Renal cortex interstitium (tissue), 15 donors: ENCODE measurements at places on chromosomes 4 and X.

GRCh38 chr4:127560755-127561154 is 72.0 kb upstream of the INTU start:
- no peak for DNase-seq

DNA sequence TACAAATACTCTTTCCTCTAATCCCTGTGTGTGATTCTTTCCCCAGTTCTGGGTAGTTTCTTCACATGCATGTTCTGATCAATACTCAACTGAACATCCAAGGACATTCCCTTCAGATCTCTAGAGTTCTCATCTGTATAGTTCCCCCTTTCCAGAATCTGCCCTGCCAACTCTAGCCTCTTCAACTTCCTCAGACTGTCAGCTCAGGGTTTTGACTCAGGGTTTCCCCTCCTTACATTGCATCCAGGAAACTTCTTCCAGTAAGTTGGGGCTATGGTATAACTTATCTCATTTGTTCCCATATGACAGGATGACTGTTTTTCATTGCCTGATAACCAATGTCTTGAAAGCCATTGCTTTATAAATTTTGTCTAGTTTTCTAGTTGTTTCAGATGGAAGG is 14.2 kb upstream of the ANKRD17 start:
- DNase-seq = no peak

GRCh38 chr4:8698341-8699062 is 105.9 kb downstream of the CPZ start:
- no peak for DNase-seq

GRCh38 chr4:6493658-6494304 is 21.4 kb upstream of the PPP2R2C start:
- DNase-seq = peak; percentile 33

DNA sequence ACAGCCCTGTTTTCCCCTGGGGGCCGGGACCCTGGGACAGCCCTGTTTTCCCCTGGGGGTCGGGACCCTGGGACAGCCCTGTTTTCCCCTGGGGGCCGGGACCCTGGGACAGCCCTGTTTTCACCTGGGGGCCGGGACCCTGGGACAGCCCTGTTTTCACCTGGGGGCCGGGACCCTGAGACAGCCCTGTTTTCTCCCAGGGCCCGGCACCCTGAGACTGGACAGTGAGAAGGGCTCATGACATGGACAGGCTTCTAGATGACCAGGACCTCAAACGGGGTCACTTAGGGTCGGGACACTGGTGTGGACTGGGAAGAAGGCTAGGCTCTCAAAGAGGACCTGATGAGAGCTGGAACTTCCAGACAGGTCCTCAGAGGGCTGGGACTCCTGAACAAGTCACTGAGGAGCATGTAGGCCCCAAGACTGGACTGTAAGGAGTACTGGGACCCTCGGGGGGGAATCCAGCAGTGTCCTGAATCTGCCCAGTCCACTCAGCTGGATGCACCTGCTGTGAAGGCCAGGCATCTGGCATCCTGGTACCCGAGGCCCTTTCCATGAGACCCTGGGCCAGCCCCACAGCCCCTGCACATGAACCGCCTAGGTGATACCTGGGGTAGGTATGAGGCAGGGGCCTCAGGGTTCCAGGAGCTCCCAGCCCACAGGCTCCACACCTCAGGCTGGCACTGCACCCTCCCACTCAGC is 2.4 kb downstream of the PCGF3 start:
- no peak for DNase-seq

DNA sequence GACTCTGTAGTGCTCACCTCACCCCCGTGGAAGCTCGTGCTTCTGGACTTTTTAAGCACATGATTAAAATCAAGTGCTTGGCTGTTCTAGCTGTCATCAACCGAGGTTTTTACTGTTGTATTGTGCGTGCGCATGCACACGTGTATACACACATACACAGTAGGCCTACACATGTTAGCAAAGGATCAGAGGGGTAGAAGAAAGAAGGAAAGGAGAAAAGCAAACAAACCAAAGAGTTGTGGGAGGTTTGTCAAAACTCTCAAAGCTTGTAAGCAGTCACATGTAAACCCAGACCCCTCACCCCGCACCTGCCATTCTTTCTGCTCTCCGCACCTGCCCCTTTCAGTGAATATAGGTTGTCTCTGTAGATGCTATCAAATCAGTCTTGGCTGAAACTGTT is 311.8 kb downstream of the HS3ST1 start:
- DNase-seq = no peak

DNA sequence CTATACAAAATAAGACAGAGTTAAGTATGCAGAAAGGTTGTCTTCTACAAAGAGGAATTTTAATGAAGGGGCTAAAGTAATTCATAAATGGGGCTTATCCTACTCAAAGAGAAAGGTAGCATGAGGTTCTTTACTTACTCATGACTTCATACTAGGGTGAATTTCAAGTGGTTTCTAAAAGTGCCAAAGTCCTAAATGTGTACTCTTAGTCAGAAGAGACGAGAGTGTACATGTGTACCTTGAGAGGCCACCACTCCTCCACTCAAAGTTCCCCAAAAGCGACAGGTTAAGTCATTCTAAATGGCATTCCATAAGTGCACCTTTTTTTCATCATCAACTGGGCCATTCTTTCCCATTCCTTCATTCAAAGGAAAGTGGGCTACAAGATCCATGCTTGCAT is 21.9 kb downstream of the EDA2R start:
- DNase-seq = no peak

- no peak for DNase-seq
Measured at GRCh38 chr4:152399246-152399645, 136.6 kb downstream of the FBXW7 start.

- no peak for DNase-seq
Measured at GRCh38 chr4:57553728-57554127, 443.5 kb upstream of the IGFBP7 start.

GRCh38 chr4:119730671-119730950 is 102.0 kb upstream of the PDE5A start:
- DNase-seq = peak; percentile 36

DNA sequence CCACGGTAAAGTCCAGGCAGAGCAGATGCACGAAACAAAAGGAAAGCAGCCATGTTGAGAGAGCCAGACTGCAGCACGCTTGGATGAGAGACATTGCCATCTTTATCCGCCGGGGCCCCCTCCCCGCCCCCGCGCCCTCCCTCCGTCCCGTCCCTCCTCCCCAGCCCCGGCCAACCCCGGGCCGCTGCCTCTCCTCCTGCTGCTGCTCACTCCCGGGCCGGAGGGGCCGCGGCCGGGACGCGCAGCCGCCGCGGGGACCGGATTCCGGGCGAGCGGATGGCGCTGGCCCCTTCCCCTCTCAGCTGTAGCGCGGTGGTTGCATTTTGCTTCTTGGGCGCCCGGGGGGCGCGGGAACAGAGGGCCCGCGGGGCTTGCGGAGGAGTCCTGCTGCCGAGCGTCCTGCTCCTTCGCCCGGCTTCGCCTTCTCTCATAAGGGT is 542 bp downstream of the RNF150 start:
- DNase-seq = peak; percentile 42

DNA sequence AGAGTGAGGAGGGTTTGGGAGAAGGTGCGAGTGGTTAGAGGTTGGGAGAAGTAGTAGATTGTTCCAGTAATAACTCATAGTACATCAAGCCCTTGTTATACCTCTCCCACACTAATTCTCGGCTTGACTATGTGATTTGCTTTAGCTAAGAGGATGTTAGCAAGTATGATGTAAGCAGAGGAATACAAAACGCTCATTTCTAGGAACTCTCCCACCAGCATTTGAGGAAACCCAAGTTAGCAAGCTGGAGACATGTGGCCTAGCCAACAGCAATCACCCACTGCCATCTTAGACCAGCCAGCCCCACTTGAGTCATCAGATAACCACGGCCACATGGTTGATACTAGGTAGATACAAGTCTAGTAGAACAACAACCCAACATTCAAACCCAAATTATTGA is 14.2 kb downstream of the FTHL17 start:
- no peak for DNase-seq

GRCh38 chr4:185227131-185227551 is 17.7 kb downstream of the SNX25 start:
- no peak for DNase-seq

DNA sequence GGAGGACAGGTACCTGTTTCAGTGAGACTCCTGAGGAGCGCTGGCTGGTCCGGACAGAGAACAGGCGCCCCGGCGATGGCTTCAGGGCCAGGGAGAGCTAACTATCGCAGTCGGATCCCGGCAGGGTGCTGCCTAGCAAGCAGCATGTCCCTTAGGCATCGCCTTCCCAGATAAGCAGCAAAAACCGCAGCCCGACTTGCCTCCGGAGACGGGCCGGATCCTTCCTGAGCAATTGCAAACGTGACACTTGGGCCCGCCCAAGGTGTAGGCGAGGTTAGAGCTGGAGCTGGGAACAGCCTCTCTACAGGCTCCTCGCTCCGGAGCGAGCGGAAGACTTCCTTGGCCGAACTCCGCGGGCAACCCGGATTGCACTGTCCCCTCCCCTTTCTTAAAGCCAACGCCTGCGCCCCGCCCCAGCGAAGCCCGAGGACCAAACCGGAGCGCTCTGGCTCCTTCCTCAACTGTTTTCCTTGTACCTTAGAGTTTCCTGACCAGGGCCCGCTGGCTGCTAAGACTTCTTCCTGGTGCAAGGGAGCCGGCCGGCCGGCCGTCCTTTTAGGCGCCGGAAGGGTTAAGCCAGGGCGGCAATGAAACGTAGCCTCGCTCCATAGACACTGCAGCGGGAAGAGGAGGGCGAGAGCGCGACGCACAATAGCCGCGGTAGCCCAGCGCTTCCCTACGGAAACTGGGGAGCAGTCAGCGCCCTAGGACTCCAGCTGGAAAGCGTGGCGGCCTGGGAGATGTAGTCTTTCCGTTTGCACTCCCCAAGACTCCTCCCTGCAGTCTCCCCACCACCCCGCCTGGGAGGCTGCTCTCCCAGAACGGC is at the start of gene OPHN1:
Gene OPHN1 (minus strand): TSS at position 341 of the 826 bp plus-strand sequence. CDS start 475 bp downstream, outside the sequence.
- DNase-seq = peak; percentile 56

DNA sequence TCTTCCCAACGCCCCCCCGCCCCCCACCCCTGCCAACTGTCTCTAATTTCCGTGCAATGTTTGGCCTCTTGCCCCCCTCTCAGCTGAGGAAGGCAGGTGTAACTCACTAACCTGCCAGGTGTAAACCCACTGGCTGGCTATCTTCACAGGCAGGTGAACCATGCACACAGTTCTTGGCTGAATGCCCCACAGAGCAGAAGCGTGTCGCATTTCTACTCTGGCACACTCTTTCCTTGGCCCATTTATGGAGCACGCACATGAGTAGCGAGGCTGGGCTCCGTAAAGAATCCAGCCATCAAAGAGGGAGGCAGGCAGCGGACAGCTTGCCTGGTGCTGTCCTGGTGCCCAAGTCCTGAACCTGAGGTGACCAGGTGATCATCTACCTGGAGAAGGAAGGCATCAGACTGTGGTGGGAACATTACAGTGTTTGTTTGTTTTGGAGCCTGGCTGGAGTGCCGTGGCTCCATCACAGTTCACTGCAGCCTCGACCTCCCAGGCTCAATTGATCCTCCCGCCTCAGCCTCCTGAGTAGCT is 39.2 kb upstream of the CRMP1 start:
- DNase-seq = no peak

- DNase-seq = no peak
Measured at GRCh38 chrX:250965-251364, 30.2 kb upstream of the PLCXD1 start.

- no peak for DNase-seq
Measured at GRCh38 chrX:118058924-118059323, 57.7 kb downstream of the KLHL13 start.

GRCh38 chrX:41518127-41518840 is 71.1 kb downstream of the NYX start:
- DNase-seq = no peak

- no peak for DNase-seq
Measured at GRCh38 chr4:74092957-74093356, 6.0 kb downstream of the CXCL2 start.

- no peak for DNase-seq
Measured at GRCh38 chr4:155076256-155076785, 132.1 kb upstream of the NPY2R start.

DNA sequence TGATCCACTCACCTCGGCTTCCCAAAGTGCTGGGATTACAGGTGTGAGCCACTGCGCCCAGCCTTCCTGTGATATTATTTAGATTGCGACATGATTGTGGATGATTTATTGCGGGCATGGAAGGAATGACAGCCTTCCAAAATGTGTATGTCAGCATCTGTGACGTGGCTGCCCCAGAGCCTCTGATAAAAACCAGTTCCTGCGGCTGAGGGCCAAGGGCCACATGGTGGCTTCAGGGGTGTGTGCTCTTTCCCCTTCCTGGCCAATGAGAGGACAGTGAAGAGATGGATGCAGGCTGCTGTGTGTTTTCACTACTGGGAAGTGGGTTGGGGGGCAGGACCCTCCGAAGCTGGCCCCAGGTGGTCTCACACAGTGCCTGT is 57.4 kb upstream of the HGFAC start:
- DNase-seq = no peak

GRCh38 chrX:120769576-120770341 is 105.9 kb downstream of the CT47B1 start:
- no peak for DNase-seq

DNA sequence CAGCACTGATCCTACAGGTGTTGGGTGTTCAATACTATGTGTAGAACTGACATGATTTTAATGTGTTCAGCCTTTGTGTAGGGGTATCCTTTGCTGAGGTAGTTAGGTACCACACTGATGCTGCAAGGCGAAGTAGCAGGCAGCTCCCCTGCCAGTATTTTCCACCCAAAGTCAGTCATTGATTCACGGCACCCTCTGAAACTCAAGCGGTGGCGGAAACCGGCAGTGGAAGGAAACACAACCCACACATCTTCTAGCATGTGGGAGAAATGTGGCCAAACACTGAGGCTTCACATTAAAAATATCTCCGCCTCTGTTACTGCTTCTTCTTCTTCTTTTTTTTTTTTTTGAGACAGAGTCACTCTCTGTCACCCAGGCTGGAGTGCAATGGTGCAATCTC is 126.3 kb downstream of the AASDH start:
- DNase-seq = no peak

- DNase-seq = no peak
Measured at GRCh38 chrX:126799059-126799458, 20.5 kb upstream of the PRR32 start.

DNA sequence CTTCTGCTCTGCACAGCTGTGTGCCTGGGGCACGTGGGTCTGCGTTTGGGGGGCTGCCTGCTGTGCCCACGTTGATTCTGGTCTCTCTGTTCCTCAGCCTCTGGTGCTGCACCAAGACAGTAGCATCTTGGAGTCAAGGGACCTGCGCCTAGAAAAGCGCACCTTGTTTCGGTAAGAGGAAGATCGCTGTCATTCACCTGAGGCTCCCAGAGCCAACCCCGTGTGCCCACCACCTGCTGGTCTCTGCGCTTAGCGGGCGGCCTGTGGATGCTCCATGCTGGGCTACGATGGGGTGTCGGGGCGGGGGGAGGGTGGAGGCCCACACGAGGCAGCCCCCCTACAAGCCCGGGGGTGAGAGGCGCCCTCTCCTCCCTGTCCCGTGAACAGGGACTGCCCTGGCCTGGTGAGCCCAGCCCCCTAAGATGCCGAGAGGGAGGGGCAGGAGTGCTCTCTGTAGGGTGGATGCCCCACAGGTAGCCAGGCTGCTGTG is 18.9 kb upstream of the HGFAC start:
- no peak for DNase-seq

GRCh38 chrX:31392513-31392912 is 320.7 kb upstream of the FTHL17 start:
- no peak for DNase-seq
